ENCODE measurements at places on chromosomes 1 and 21. TPM values are rescaled to one million over a fixed set of nuclear protein-coding genes. Genes with fewer than 3 reads are reported as not detected.
A peak's percentile ranks its signal among the peaks of the same experiment; 100 is the strongest.

VANGL2 gene
- total RNA-seq = 2.6 TPM

SPRR2E gene
- total RNA-seq = not detected

TMCC2 gene
- total RNA-seq = 1.3 TPM

C1orf226 gene
- 5.8 TPM for total RNA-seq

CELF3 gene
- total RNA-seq = not detected

PRRX1 gene
- 36.5 TPM for total RNA-seq

ASTN1 gene
- 0.22 TPM for total RNA-seq

HNRNPU gene
- 183 TPM for total RNA-seq

FCRL3 gene
- total RNA-seq = not detected

ALDH4A1 gene
- total RNA-seq = 27.3 TPM

GRCh38 chr1:109671067-109671466 is 3.2 kb downstream of the GSTM2 start:
- DNase-seq = no peak

DNA sequence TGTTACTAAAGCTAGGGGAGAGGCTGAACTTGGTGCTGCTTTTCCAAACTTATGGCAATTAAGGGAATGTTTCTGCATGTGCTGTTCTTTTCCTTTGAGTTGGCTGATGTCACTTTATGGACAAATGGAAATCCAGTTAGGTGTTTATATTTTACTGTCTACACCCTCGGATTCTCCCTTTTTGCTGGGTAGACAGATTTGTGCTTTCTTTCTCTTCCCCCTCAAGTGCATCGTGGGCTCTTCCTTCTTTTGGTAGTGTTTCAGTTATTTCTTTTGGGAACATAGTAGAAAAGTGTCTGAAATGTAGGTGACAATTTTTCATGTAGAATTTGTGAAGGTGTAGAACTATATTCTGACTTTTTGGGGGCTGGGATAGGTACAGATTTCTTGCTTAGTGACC is 22.9 kb downstream of the SYT14 start:
- DNase-seq = no peak

- DNase-seq = no peak
Measured at GRCh38 chr1:240652549-240652948, 40.6 kb upstream of the GREM2 start.

GRCh38 chr1:230426246-230427093 is at the start of gene PGBD5:
Gene PGBD5, minus strand, starts transcription at chr1:230426332. Its CDS starts 404 bp downstream, at chr1:230425928.
- peak; percentile 85 for DNase-seq

GRCh38 chr1:218284377-218284916 is 646 bp upstream of the RRP15 start:
- peak; percentile 47 for DNase-seq

GRCh38 chr1:2623571-2624337 is 9.1 kb downstream of the MMEL1 start:
- DNase-seq = peak; percentile 13

- DNase-seq = no peak
Measured at GRCh38 chr1:117642963-117643362, 37.1 kb downstream of the TENT5C start.

GRCh38 chr1:58780836-58781452 is 2.9 kb downstream of the JUN start:
- DNase-seq = no peak

DNA sequence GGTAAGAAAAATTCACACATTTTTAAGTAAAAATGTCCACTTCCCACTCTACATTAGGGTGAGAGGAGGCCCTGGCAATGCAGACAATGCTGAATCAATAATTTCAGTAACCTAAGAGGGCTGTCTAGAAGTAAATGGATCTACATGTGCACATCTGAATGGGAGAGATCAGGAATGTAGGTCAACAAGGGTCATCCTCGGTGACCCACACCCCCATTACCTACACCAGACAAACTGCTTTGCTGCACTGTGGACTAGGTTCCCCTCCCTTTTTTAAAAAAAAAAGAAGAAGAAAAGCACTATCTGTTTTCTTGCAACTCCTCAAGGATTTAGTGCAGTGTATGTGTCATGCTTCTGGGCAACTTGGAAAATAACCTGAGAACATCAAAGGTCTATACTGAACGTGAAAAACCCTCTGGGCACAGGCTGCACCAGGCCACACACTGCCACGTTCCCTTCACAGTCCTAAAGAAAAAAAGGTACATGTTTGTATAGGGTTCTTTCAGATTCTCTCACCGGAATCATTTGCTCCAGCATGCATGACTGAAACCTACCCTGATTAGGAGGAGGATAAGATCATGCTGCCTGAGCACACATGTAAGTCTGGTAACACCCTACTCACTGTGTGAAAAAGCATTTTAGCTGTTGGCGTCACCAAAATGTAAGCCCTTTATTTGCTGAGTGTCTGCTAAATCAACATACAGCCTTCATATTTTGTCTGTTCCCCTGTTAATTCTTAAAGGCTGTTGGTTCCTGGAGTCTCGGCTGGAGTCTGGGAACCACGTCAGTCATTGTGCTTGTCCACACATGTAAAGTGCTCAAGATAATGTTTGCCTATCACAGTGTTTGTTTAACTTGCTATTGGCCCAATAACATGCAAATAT is 341.0 kb downstream of the SMYD3 start:
- no peak for DNase-seq

- DNase-seq = no peak
Measured at GRCh38 chr1:221201773-221202172, 322.5 kb downstream of the HLX start.

GRCh38 chr1:167197692-167198091 is 23.0 kb upstream of the POU2F1 start:
- DNase-seq = no peak

GRCh38 chr1:56080123-56080522 is 499.2 kb downstream of the PLPP3 start:
- no peak for DNase-seq

DNA sequence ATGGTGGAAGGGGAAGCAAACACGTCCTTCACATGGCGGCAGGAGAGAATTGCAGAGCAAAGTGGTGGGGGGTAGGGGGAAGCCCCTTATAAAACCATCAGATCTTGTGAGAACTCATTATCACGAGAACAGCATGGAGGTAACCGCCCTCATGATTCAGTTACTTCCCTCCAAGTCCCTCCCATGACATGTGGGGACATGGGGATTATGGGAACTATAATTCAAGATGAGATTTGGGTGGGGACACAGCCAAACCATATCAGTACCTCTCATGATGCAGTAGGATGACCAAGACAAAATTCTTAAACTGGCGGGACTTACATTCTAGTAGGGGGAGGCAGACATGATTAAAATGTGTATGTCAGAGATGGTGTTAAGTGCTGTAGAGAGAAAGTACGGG is 38.8 kb downstream of the WNT4 start:
- DNase-seq = no peak

- DNase-seq = no peak
Measured at GRCh38 chr1:170150016-170150415, 4.3 kb downstream of the NTMT2 start.

DNA sequence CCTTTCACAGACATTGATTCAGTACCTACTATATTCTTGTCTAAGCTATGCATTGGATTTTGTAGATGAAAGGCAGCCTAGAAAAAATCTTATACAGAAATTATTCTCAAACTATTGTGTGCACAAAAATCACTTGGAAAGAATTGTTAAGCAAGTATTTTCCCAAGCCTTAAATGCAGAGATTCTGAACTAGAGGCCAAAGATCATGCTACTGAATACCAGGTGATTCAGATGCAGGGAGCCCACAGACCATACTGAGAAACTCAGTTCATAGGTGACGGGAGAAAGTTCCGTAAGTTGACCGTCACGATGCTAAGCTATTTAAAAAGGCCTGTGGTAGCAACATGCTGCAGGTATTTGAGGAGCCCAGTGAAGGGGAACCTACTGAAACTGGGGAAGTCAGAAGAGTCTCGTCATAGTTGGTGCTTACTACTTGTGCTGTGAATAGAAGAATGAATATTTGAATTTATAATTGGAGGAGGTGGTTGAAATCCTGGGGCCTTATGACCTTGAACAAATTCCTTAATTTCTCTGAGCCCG is 150.8 kb downstream of the NFIA start:
- DNase-seq = no peak

GRCh38 chr1:36638268-36638667 is 155.6 kb upstream of the CSF3R start:
- no peak for DNase-seq

GRCh38 chr1:93714356-93714755 is 32.7 kb upstream of the BCAR3 start:
- no peak for DNase-seq

GRCh38 chr1:220149742-220150141 is 55.8 kb downstream of the IARS2 start:
- DNase-seq = no peak

- DNase-seq = no peak
Measured at GRCh38 chr1:147756341-147756740, 4.1 kb downstream of the GJA5 start.

- DNase-seq = no peak
Measured at GRCh38 chr1:93468662-93469061, 20.7 kb downstream of the FNBP1L start.

DNA sequence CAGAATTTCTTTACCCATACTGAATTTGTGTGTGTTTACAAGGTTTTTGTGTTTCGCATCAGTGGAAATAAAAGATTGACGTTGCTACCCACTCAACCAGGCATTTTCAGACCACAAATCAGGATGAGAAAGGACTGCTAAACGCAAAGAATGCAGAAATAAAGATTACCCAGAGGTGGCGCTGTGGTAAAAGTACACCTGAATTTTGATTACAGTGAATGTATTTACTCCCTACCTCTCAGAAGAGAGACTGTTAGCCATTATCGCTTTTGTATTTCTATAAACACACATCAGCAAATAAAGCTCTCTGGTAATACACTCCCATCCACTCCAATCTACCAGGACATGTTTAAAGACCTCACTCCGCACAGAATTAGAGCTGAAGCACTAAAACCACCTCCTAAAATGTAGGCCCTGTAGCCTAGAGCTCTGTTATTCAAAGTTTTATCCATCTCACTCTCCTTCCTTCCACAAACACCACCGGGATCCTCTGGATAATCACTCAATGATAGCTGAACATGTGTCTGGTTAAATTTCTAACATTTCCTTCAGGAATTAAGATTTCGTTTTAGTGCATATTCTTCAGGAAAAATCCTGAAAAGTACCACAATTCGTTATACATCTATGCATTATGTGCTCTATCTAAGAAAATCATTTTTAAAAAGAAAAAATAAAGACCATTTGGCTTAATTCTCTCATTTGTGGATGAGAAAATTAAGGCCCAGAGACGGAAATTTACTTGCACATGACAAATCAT is 2.5 kb upstream of the LMO4 start:
- no peak for DNase-seq

GRCh38 chr1:228289996-228290881 is 82.4 kb downstream of the OBSCN start:
- peak; percentile 21 for DNase-seq

DNA sequence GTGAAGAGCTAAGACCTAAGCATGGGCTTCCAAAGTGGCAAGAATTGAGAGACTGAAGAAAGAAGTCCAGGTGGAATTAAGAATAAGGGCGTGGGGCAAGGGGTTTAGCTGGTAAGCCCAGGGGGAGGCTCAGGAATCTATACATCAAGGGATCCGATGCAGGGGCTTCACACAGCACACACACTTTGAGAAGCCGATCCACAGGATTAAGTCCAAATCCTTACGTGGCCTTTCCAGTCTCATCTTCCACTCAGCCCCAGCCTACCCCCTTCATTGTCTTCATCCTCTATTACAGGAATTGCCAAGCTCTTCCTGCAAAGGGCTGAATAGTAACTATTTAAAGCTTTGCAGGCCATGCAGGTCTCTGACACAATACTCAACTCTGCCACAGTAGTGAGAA is 101.3 kb downstream of the TGFBR3 start:
- no peak for DNase-seq

DNA sequence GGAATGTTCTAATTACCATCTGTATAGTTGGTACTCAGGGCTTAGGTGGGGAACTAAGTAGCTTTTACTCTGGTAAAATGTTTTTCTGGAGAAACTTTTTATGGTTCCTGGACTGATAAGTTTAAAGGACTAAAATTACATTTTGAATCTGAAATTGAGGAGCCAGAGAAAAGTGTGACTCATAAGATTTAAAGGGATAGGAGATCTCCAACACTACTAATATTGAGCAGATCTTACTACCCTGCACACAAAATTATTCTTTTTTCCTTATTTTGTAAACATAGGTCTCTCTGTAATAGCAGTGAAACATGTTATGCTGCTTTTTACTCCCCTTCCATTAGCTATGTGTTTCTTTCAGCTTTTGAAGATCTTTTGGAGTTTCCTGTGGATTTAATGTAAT is 32.5 kb downstream of the MTF2 start:
- no peak for DNase-seq

- DNase-seq = no peak
Measured at GRCh38 chr1:31397360-31398095, 15.5 kb upstream of the SERINC2 start.

DNA sequence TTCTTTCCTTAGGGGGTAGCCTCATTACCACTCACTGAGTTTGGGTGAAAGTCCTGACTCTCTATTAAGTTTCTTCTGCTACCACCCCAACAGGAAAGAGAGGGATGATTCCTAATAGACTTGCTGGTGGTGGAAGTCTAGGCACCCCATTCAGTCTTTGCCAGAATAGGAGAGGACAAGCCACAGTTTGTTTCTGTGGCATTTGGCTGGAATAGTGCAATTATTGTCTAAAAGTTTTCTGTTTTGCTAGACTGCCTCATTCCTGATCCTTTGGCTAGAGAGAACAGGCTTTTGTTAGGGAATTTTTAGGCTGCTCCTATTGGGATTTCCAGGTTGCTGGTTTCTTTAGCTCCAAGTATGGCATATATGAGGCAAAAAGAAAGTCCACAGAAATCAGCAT is 9.9 kb upstream of the HJV start:
- no peak for DNase-seq

DNA sequence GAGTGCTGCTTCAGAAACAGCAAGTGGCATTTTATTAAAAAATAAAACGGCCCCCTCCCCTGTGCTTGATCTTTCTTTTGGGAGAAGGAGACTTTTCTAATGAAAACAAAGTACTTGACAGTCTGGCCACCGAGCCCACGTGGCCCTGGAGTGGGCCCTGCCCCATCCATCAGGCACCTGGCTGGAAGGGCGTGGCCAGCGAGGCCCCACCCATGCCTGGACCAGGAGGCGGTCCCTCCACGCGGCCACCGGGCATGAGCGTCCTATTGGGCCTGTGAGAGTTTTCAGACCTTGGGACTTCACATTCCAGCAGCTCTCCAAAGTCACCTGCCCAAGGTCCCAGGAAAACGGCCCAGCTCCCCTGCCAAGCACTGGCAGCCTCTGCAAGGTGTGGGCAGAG is 144.7 kb downstream of the CASZ1 start:
- DNase-seq = no peak

Data from left ventricle myocardium superior (tissue), 1 donor.